ENCODE measurements at places on chromosomes 2 and 18.

- no peak for DNase-seq
Measured at GRCh38 chr2:4673025-4673489, 969.7 kb downstream of the DCDC2C start.

DNA sequence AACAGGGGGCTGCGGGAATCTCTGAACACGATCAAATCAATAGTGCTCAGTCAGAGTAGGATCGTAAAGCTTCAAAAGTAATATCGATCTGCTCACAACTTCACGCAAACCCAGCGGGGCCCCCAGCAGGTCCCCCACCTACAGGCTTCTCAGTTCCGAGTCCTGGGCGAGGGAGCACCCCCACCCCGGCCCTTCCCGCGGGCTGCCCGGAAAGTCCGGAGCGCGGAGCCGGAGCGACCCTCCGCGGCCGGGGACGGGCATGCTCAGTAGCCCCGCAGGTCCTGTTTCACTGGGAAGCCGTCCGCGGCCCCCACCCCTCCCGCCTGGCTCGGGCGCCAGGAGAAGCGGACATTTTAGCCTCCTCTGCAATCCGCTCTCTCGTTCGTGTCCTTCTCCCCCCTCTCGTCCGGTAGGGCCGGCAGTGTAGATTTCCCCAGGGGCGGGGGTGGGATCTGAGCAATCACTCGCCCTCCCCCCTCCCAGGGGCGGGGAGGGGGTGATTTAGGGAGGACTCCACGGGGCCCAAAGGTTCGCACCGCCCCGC, 3.3 kb upstream of the SPRED2 start:
- DNase-seq, result peak; percentile 73

GRCh38 chr18:55337908-55338521, 250.0 kb downstream of the TCF4 start:
- no peak for DNase-seq

- no peak for DNase-seq
Measured at GRCh38 chr2:86026744-86027065, 79.0 kb downstream of the POLR1A start.

- DNase-seq, result peak; percentile 72
Measured at GRCh38 chr18:23337599-23338444, 115.3 kb upstream of the RIOK3 start.

DNA sequence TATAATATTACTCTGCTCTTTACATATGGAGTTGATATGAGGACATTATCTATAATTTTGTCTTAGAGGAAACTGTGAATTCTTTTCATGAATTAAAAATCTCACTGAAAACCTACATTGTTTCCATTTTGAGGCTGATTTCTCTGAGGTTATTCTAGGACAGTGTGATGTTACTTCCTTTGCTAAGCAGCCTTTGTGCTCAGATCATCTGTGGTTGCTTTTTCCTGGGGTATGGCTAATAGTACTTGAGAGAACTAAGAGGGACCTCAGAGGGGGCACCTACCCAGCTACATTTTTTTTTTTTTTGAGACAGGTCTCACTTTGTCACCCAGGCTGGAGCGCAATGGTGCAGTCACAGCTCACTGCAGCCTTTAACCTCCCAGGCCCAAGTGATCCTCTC, 8.7 kb upstream of the MPP4 start:
- DNase-seq, result no peak
